ENCODE measurements at places on chromosomes 2 and 18. TPM values are rescaled to one million over a fixed set of nuclear protein-coding genes. Genes with fewer than 3 reads are reported as not detected.

DNA sequence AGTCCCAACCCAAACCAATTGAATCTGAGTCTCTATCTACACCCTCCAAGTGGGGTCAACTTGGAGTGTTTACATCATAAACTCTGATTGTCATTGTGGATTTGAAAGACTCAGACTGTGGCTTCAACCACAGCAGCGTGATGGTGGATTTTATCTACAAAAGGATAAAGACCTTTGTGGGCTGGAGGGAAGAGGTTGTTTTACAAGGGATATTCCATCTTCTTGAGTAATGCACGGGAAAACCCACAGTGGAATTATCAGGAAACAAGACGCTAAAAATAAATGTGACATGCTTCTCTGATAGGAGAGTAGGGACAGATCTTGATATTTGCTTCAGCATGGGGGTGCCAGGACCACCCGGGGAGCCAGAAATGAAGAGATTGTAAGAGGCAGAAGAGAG is 93.5 kb downstream of the LPIN1 start:
- DNase-seq, result no peak

- DNase-seq, result peak; percentile 56
Measured at GRCh38 chr2:11393711-11394236, 49.3 kb upstream of the ROCK2 start.

DNA sequence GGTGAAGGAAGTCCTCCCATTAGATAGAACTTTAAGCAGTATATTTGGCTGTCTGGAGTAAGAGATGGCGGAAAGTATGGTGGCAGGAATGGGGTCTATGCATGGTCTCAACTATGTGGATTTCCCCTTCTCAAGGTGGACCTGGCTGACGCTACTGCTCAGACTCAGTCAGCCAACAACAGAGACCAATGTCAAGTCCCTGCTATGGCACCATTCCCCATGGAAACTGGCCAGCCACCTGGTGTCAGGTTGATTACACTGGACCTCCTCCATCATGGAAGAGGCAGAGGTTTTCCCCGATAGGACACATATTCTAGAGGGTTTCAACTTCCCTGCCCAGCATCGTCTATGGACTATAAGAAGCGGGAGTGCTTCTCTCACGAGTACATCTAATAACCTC is 8.6 kb upstream of the FAHD2A start:
- DNase-seq, result no peak

DNA sequence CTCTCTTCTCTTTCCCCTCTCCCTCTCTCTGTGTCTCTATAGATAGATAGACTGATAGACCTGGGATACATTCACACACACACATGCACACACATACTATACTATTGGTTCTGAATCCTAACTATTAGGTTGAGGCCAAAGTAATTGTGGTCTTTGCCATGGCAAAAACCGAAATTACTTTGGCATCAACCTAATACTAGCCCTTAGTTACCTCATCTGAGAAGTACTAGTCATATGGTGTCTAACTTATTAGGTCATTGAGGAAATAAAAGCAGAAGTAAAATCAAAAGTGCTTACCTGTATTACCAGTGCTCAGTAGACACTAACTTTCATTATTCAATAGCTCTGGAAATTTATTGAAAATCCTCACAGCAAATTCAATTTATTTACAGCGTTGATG is 451.5 kb downstream of the EPHA4 start:
- DNase-seq, result no peak

DNA sequence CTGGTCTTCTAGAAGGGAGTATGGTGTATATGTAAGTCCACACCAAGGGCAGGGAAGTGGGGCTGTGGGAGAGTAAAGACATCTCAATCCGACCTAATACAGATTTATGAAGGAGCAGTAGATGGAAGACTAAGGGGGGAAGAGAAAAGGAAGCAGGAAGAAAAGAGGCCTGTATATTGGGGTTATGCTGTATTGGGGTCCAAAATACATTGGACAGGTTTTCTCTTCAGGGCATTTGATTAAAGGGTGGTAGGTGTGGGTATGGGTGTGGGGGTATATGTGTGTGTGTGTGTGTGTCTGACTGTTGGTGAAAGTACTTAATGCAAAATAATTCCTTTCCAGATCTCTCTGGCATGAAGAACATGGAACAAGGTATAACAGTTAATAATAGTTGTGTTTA is 33.6 kb upstream of the SCYGR2 start:
- DNase-seq, result no peak

DNA sequence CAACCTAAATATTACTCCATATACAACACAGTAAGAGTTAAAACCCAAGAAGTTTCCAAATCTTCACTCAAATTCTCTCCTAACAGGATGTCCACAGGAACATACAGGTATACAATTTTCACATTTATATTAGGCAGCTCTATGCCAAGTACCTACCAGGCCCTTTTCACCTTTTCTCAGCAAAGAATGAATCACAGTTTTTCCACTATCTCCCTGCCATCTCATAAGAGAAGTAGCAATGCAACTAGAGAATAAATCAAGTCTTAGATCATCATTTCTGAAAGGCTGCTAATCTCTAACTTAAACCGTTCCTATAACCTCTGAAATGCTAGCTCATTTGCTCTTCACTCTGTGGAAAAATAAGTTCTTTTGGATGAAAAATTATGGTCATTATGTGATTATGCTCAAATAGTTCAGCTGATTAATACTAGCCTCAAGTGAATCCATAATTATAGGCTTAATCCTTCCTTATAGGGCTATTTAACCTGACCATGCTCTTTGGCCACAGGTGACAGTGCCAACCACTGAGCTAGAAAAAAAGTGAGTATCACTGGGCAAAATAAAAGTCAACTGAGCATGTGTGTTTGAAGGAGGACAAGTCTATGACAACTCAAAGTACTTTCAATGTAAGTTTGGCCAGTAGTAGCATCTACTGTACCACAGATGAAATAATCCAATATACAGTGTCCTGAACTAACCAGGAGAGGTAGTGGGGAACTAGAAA is 79.7 kb downstream of the COBLL1 start:
- DNase-seq, result no peak

- peak; percentile 74 for DNase-seq
Measured at GRCh38 chr2:202109737-202110184, 36.7 kb downstream of the KIAA2012 start.

GRCh38 chr2:25306777-25307368 is 34.9 kb downstream of the DNMT3A start:
- DNase-seq, result no peak

DNA sequence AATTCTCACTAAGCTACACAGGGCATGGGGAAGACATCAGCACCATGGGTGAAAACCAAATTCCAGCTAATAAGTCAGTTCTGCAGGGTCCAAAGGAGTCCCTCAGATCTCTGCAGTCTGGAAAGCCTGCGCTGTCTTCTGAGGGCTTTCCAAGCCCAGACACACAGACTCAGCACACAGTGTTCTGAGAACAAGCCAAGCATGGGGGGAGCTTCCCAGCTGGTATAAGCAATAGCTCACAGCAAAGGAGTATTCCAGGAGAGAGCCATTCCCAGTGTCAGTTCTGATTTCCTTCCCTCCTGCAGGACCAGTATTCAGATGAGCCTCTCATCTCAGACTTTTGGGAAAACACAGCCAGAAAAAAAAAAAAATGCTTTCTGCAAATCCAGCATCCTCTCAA is 370.8 kb downstream of the TNS1 start:
- no peak for DNase-seq

DNA sequence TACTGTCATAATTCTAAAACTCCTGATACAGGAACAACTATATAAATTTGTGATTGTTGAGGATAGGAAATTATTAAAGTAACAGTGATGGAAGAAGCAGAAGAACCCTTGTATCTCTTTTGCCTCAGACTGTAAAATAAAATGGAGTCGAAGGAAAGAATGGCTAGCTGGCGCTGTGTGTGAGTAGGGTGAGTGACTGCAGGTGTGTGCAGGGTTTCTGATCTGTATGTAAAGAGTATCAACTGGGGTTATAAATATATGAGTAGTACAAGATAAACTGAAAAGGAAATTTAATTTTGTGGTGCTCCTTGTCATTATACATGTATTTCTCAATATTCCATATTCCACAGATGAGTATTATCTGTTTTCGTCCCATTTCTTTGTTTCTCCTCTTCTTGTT is 15.2 kb downstream of the POLI start:
- DNase-seq, result no peak

DNA sequence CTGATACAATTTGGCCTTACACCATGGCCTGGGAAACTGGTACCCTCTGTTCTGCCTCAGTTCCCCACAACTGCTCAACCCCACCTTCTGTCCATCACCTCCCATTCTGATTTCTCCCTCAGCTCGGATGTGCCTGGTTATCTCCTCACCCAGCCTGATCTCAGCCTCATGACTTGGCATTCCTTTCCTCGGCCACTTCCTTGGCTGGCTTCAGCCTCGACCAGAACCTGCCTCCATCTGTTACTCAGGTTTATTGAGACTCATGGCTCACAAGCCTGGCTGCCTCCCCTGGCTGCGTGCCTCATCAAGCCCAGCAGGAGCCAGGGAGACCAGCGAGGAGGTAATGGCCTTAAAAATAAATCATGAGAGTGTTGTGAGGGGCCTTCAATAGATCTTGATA is 356.2 kb upstream of the SPRED2 start:
- no peak for DNase-seq

- DNase-seq, result no peak
Measured at GRCh38 chr18:48065601-48065995, 135.1 kb upstream of the SMAD2 start.

Gene DSG1
- not detected for total RNA-seq

Gene CTNNA2
- total RNA-seq, result 9.8 TPM

Gene ABHD3
- total RNA-seq, result 14.2 TPM

Gene GMPPA
- 34.0 TPM for total RNA-seq

Gene PAX8
- 0.11 TPM for total RNA-seq

Gene SERPINB11
- not detected for total RNA-seq

Gene MERTK
- total RNA-seq, result 22.3 TPM

Gene CNGA3
- total RNA-seq, result not detected

Data from endodermal cell (in vitro differentiated cells).